ENCODE measurements at places on chromosomes 4 and X. TPM values are rescaled to one million over a fixed set of nuclear protein-coding genes. Genes with fewer than 3 reads are reported as not detected.

MAGEB16 gene
- not detected for total RNA-seq

GRCh38 chr4:7075962-7076695 is 8.3 kb upstream of the GRPEL1 start:
- no peak for DNase-seq

DNA sequence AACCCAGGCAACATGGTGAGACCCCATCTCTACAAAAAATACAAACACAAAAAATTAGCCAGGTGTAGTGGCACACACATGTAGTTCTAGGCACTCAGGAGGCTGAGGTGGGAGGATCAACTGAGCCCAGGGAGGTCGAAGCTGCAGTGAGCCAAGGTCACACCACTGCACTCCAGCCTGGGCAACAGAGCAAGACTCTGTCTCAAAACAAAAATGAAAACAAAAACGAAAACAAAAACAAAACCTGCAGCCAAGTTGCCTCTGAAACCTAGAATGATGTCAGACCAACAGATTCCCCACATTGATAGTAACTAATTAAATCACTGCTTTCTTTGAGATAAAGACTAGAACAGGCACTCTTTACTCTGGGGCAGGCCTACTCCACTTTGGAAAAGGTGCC is 104.5 kb downstream of the AMELX start:
- no peak for DNase-seq

ATP2B3 gene
- total RNA-seq, result 0.05 TPM

Measured in activated CD4-positive, alpha-beta T cell treated with anti-CD3 and anti-CD28 coated beads, Interleukin-2, amount 10 ng/mL, durations not matched to agents 7 days and 5 days (primary cell).